Panc1 (cell line): ENCODE measurements at places on chromosomes 11 and 22. TPM values are rescaled to one million over a fixed set of nuclear protein-coding genes. Genes with fewer than 3 reads are reported as not detected.

The GVQW3 gene
- 3.2 TPM for total RNA-seq

The OR5J2 gene
- not detected for total RNA-seq

The TIMP3 gene
- total RNA-seq = 0.67 TPM

The LRRC75B gene
- total RNA-seq = 4.1 TPM

The MS4A7 gene
- 0.23 TPM for total RNA-seq

The PNPLA5 gene
- not detected for total RNA-seq

The ACTN3 gene
- 0.13 TPM for total RNA-seq

The SCGB2A2 gene
- not detected for total RNA-seq

The TRIM51 gene
- total RNA-seq = not detected

The OPCML gene
- not detected for total RNA-seq

The TESMIN gene
- total RNA-seq = 47.6 TPM

The CRYBB1 gene
- not detected for total RNA-seq

The TRMT112 gene
- 341 TPM for total RNA-seq

The ARHGAP8 gene
- total RNA-seq = 9.2 TPM

The OR2D2 gene
- total RNA-seq = 0.49 TPM

The MRGPRX1 gene
- total RNA-seq = not detected

The DDI1 gene
- not detected for total RNA-seq

The SERPINH1 gene
- 89.8 TPM for total RNA-seq

The BRSK2 gene
- total RNA-seq = 32.2 TPM

The CTSW gene
- not detected for total RNA-seq

The SHANK3 gene
- 7.6 TPM for total RNA-seq

The OLFML1 gene
- total RNA-seq = not detected

The DDX10 gene
- 48.8 TPM for total RNA-seq

The CCDC87 gene
- total RNA-seq = 2.0 TPM

The TP53I11 gene
- 132 TPM for total RNA-seq

The RGL4 gene
- total RNA-seq = not detected

The JHY gene
- 10.1 TPM for total RNA-seq

The SYTL2 gene
- total RNA-seq = 132 TPM

The CNGA4 gene
- total RNA-seq = 0.62 TPM

The APOL3 gene
- 3.2 TPM for total RNA-seq

The FIBIN gene
- not detected for total RNA-seq

The SLC25A17 gene
- 28.9 TPM for total RNA-seq

The APOA1 gene
- 1.7 TPM for total RNA-seq

The MYOD1 gene
- total RNA-seq = not detected

The GAL3ST1 gene
- total RNA-seq = 1.1 TPM

The DPAGT1 gene
- total RNA-seq = 72.1 TPM
